ENCODE measurements at places on chromosomes 13 and 19.

DNA sequence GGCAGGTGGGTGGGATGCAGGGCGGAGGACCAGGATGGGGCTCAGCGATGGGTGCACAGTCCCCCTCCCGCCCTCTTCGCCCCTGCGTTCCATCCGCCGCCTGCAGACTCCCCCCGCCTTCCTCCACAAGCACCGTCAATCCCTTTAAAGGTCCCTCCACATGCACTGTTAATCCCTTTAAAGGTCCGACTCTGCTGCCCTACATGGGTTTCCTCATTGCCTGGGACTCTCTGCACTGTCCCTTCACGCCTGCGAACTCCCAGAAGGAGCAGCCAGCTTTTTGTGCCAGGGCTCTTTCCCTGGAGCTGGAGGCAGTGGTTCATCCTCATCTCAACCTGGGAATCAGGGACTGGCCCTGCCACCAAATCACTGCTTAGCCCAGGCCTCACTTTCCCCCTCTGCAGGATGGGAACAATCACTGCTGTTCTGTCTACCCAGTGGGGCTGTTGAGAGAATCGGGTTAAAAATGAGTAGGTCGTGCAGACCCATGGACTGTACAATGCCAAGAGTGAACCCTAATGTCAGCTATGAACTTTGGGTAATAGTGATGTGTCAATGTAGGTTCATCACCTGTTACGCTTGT is 20.4 kb downstream of the ZNF574 start:
- no peak for DNase-seq

GRCh38 chr19:41802770-41803169 is 6.4 kb downstream of the CEACAM3 start:
- DNase-seq: no peak

- DNase-seq: no peak
Observed at GRCh38 chr19:1968279-1969175, 27.6 kb downstream of the CSNK1G2 start.

- no peak for DNase-seq
Observed at GRCh38 chr13:107277911-107278310, 710.0 kb upstream of the ARGLU1 start.

- no peak for DNase-seq
Observed at GRCh38 chr13:67844574-67844973, 614.4 kb upstream of the PCDH9 start.

GRCh38 chr19:8473648-8474476 is 28.6 kb downstream of the PRAM1 start:
- no peak for DNase-seq

- DNase-seq: no peak
Observed at GRCh38 chr13:32882691-32883090, 133.5 kb upstream of the KL start.

DNA sequence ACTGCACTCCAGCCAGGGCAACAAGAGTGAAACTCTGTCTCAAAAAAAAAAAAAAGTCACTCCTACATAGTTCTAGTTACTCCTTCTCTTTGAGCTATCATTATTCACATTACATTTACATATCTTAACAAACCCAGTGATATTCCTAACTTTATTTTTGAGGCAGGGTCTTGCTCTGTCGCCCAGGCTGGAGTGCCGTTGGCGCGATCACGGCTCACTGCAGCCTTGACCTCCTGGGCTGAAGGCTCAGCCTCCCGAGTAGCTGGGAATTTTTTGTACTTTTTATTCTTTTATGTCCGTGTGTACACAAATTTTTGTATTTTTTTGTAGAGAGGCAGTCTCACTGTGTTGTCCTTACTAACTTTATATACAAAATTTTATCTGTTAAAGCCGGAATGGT is 587 bp upstream of the RPS15 start:
- DNase-seq: no peak

DNA sequence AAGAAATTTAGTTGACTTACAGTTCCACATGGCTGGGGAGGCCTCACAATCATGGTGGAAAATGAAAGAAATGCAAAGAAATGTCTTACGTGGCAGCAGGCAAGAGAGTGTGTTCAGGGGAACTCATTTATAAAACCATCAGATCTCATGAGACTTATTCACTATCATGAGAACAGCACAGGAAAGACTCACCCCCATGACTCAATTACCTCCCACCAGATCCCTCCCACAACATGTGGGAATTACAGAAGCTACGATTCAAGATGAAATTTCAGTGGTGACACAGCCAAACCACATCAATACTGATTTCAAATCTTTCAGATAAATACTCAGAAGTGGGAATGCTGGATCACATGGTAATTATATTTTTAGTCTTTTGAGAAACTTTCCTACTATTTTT is 1357.9 kb downstream of the SLITRK5 start:
- DNase-seq: no peak

DNA sequence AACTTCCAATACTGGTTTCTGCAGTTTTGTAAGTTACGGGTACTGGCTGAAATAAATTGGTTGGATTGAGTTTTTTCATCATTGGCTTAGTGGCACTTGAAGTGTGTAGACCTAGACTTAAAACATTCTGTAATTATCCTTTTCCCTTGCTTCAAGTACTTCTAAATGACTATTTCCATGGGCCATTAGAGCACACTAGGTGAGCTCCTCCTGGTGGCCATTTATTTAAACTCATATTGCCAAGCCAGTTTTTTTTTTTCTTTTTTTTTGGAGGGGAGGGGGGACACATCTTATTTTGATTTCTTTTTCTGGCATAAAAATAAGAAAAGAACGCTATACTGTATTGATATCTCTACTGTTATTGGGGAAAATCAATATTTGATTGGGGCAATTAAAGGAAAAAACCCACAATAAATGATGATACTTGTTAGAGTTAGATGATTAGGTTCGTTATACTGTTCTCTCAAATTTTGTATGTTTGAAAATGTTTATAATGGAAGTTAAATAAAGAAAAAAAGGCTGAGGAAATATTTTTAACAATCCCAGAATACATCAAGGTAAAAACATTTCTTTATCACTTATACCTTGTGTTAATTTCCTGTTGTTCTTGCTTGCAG is 82.9 kb downstream of the PDS5B start:
- DNase-seq: peak; percentile 73

GRCh38 chr19:7685546-7686445 is 5.2 kb downstream of the TRAPPC5 start:
- no peak for DNase-seq

- no peak for DNase-seq
Observed at GRCh38 chr13:70310396-70311119, 202.3 kb upstream of the KLHL1 start.

- no peak for DNase-seq
Observed at GRCh38 chr19:19619181-19619848, 828 bp upstream of the PBX4 start.

GRCh38 chr19:19627621-19628500 is at the start of gene LPAR2:
TSS of gene LPAR2 (minus strand) at chr19:19628220. CDS start at chr19:19627275, 945 bp downstream.
- DNase-seq: peak; percentile 84

GRCh38 chr13:20073775-20074174 is 87.1 kb downstream of the GJA3 start:
- peak; percentile 50 for DNase-seq

GRCh38 chr19:6039566-6040225 is 61.8 kb upstream of the RANBP3 start:
- no peak for DNase-seq

- DNase-seq: no peak
Observed at GRCh38 chr19:28961772-28962500, 251.0 kb downstream of the UQCRFS1 start.

- DNase-seq: no peak
Observed at GRCh38 chr13:51806566-51806965, 2.6 kb upstream of the DHRS12 start.

DNA sequence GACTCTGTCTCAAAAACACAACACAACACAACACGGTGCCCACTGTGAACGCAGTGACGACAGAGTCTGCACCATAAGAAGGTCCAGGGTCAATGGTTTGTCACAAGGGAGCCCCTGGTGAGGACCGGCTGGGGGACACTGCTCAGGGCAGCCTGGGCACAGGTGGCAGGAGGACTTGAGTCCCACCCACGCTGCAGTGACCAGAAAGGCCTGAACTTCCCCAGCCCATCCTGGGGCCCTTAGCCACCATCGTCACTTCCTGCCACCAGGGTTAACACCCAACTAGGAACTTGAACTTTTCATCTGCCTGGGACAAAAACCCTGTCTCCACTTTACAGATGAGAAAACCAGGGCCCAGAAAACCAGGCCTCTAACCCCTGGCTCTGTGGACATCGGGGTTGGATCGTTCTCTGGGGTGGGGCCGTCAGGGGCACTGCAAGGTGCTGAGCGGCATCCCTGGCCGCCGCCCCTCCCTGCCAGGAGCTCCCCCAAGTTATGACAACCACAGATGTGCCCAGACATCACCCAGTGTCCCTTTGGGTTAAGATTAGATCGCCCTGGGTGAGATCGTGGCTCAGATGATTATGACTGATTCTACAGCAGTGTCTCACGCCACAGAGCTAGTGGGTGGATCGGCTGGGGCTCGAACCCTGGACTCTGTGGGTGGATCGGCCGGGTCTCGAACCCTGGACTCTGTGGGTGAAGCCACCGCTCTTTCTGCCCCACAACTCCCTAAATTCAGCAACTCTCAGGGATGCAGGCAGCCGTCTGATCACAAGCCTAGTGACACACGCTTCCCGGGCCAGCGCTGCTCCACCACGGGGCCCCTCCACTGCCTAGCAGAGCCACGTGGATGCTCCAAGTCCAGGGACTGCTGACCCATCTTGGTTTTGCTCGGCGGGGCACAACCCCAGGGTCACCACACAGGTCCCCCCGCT is 14.0 kb downstream of the MOB3A start:
- peak; percentile 79 for DNase-seq

GRCh38 chr13:51311231-51311630 is 28.3 kb upstream of the SERPINE3 start:
- DNase-seq: no peak

DNA sequence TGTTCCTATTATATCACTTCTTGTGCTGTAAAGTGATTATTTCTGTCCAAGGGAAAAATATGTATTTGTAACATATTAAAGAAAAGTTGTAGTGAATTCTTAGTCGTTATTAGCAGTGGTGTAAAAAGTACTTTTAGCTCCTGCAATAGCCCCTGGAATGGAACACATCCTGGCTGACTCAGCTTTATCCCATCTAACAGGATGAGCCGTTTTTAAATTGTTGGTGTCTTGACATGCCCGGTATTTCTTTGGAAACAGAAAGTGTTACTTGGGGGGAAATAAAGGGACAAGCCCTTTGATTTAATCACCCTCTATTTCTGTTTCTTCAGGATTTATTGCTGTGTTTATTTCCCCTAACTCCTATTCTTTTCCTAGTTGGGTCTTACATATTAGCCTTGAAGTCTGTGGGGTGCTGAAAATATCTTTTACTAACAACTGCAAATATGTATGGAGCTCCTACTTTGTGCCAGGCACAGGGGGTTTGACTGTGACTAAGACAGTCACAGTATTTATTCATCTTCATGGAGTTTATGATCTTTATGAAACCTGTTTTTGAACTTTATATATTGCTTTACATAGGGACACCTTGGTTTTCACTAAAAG is 17.9 kb downstream of the COG3 start:
- no peak for DNase-seq

DNA sequence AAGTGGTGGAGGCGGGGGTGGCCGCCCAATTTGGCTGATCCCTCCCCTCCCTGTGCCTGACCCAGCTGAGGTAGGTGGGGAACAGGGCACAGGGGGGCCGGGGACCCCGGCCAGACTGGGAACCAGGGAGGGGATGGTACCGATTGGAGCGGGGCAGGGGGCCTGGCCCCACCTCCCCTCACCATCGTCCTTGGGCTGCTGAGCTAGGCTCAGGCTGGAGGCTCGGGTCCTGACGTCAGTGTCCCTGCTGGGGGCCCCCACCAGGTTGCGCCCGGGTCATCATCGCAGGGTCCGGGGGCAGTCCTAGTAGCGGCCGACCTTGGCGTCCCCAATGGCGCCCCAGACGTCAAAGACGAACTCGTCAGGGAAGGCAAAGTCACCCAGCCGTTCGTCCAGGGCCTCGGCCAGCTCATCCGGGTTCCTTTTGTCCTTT is 3.0 kb upstream of the PTGER1 start:
- no peak for DNase-seq

GRCh38 chr19:41547569-41547968 is 28.4 kb upstream of the CEACAM21 start:
- DNase-seq: no peak

GRCh38 chr19:15320116-15320515 is 12.2 kb downstream of the BRD4 start:
- DNase-seq: no peak

- DNase-seq: no peak
Observed at GRCh38 chr19:14022469-14022868, 5.5 kb upstream of the RLN3 start.

- DNase-seq: peak; percentile 22
Observed at GRCh38 chr19:2494447-2495129, 18.7 kb downstream of the GADD45B start.

- peak; percentile 64 for DNase-seq
Observed at GRCh38 chr13:114142640-114143490, 10.4 kb upstream of the RASA3 start.

DNA sequence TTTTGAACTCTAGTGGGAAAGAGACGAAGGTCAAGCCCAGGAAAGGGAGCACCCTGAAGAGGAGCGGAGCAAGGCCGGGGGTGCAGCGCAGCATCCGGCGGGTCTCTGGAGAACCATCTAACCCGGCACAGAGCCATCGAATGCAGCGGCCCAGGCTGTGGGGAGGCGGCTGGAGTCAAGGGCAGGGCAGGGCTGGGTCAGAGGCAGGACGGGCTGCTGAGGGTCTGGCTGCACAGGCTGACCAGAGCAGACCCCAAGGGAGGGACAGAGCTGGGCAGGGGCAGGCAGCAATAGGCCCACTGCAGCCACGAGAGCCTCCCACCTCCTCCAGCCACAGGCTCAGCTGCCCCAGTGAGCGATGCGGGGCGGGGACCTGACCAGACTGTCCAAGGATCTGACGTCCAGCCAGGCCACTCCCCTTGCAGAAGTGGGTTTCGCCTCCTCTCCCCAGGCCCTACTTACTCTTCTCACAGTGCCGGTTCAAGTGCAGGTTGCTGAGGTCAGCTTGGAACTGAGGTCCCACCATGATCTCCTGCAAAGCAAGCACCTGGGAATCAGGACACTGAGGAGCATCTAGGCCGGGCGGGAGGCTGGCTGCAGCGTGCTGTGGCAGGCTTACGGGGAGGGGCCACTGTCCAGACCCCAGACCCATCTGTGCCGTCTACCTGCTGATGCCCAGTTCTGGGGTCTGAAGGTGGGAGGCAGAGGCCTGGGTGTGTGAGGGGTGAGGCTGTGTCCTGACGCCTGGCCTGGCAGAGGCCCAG is 19.2 kb downstream of the MIER2 start:
- DNase-seq: no peak

- no peak for DNase-seq
Observed at GRCh38 chr13:113367020-113367560, 3.2 kb upstream of the GRTP1 start.

DNA sequence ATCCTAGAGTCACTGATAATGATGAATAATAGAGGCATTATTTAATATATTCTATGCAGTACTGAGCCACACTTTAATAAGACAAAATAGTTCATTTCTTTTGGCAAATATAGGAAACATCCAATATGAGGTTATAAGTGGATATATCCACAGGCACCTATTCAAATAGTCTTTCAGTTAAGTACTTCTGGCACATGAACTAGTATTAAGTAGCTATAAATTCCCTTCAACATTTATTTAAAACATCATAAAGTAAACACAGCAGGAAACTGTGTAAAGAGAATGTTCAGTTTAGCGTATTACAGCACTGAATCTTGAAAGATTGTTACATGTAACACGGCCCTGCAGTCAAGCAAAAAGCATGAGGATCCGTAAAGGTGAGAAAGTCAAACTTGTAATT is 463.3 kb upstream of the KLF12 start:
- no peak for DNase-seq
